ENCODE measurements at places on chromosomes 12 and 14.

- no peak for DNase-seq
These were observed 61.9 kb upstream of the PARP11 start for GRCh38 chr12:3935078-3935477.

DNA sequence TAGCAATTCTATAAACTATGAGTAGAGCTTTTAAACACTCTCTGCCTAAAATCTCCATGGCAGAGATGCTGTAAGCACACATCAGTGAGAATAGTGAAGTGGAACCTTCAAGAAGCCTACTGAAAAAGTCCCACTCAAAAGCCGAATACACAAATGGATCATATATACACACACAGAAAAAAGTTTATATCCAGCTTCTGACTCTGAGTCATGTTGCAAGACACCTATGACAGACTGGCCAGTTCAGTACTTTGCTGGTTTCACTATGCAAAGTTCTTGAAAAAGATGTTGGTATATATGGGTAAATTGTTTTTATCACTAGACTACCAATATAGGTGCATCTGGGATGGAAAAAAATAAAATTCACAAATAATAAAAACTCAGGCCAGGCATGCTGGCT lies 126.1 kb downstream of the KCNK10 start:
- DNase-seq, result no peak

- DNase-seq, result no peak
These were observed 31.9 kb downstream of the FOS start for GRCh38 chr14:75310295-75311111.

DNA sequence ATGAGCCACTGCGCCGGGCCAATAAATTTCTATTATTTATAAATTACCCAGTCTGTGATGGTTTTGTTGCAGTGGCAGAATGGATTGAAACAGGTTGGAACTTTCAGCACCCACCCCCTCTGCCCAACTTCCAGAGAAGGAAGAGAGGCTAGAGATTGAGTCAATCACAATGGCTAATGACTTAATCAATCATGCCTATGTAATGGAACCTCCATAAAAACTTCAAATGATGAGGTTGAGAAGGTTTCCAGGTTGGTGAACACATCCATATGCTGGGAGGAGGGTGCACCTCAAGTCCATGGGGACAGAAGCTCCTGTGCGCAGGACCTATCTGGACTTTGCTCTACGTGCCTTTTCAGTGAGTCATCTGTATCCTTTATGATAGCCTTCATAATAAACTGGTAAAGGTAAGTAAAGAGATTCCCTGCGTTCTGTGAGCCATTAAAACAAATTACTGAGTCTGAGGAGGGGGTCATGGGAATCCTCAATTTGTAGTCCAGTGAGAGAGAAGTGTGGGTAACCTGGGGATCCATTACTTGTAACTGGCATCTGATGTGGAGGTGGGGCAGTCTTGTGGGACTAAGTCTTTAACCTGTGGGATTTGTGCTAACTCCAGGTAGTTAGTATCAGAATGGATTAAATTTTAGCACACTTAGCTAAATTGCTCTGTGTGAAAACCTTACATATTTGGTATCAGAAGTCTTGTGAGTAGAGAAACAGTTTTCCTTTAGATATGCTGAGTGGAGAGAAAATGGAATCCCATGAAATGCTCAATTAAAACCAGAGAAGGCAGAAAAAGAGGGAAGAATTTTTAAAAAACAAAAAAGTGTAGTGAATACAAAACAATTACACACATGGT lies 11.7 kb upstream of the NGDN start:
- no peak for DNase-seq

DNA sequence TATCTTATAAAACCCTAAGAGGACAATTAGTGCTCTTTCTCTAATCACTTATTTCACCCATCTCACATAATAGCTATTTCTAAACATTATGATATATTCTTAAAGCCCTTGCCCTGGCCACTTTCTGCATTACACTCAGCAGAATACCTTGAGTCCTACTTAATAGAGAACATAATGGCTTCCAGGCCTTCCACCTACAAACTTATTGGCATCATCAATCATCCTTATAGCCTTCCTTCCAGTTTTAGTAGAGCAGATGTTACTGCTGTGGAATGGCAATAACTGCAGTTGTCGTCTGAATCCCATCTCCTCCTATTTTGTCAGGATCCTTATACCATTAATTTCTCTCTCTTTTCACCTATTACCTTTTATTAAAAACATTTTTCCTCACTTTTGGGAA lies 1127.4 kb downstream of the LRFN5 start:
- DNase-seq, result no peak

DNA sequence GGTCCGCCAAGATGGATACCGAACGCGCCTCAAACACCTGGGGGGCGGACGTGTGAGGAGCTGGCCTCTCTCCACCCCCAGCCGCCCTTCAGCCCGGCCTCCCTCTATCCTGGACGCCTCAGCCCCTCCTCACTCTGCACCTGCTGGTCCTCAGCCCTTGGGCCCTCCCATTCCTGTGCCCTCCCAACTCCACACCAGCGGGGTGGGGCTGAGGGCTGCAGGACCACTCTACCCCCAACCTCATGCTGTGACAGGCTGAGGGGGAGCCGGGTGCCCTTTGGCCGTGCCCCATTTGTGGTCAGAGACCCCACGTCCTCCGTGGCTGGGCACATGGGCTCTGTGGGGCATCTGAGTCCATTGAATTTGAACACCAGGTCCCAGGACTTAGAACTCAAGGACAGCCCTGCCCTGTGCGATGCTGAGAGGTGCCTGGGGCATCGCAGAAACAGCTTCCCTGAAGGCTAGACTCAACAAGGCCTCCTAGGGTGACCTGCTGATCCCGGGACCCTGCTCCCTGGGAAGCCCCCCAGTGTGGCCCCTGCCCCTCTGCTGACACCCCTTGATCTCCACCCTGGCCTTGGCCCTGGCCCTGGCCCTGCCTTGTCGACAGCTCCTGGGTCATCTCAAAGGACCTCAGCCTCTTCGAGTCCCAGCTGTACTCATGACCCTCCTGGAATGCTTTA lies 82.0 kb upstream of the SFSWAP start:
- no peak for DNase-seq

GRCh38 chr12:122048151-122048550 lies 26.5 kb downstream of the BCL7A start:
- DNase-seq, result no peak

GRCh38 chr14:100416921-100417860 lies 94.1 kb downstream of the SLC25A47 start:
- no peak for DNase-seq

GRCh38 chr12:29333178-29333577 lies 47.8 kb downstream of the ERGIC2 start:
- DNase-seq, result no peak

- no peak for DNase-seq
These were observed 10.7 kb downstream of the LLPH start for GRCh38 chr12:66119870-66120241.

GRCh38 chr12:123026094-123026853 lies 45.8 kb downstream of the ARL6IP4 start:
- no peak for DNase-seq

DNA sequence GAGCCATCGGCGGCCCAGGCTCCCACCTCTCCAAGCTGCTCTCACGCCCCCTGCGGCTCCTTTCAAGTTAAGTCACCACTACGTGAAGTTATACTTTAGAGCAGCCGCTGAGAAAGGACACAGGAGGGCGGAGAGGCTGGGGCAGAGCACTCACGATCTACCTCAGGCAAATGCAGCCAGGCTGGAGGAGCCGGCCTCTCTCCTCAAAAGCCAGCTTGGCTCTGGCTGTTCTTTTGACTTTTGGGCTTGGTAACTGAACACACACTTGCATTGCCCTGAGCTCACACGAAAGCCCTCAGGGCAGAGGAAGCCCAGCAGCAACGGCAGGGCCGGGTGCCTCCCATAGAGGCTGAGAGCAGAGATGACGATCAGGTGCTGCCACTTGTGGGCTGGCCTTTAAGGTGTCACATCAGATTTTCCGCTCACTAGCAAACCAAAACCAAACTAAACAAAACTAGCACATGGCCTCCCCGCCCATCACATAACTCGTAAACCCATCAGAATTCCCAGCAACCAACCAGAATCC lies 75.2 kb downstream of the PITPNM2 start:
- DNase-seq, result peak; percentile 79

DNA sequence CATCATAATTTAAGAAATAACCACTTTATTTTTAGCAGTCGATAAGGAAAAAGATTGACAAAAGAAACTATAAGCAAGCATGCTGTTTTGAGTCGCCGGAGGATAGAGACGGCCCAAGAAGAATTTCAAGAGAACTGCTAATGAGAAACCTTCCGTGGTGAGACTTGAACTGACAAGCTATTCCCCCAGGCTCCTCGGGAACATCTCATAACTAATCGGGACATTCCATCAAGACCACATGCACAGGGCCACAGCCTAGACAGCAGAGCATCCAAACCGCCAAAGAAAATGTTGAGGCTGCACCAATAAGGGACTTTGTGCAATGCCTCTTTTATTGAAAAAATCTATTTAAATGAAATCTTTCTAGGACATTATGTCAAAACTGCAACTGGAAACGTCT lies 51.0 kb downstream of the YEATS4 start:
- DNase-seq, result no peak

GRCh38 chr12:7023114-7023513 lies 4.8 kb upstream of the LPCAT3 start:
- DNase-seq, result no peak

DNA sequence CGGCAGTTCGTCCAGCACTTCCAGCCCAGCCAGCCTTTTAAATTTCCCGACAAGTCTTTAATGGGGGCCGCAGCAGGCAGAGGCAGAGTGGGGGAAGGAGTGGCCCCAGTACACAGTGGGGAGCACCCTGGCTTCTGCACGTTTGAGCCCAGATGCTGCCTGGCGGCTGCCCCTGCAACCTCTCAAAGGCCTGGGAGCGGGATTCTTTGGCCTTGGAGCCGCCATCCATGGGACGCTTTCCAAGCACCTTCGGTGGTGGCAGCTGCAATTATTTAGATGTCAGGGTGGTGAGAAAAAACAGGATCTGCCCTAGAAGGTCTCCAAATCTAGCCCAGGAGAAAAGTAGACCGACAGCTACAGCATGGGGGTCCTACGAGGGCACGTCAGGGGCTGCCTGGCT lies 46.0 kb downstream of the FAM222A start:
- DNase-seq, result no peak

DNA sequence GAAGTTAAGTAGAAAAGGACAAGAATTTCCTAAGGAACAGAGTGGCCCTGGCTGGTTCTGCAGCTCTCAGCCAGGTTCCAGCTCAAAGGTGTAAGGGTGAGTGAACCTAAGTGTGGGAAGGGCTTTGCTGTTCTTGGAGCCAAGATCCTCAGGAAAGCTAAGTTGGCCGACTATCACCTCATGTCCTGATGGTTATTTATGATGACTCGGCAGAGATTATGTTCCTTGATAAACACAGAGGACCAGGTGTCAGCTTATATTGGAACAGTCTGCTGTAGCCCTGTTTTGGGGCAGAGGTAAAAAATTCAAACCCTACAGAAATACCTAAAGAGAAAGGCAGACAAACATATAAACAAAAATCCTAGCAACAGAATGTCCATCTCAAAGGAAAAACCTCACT lies 128.5 kb downstream of the TBX3 start:
- DNase-seq, result no peak

DNA sequence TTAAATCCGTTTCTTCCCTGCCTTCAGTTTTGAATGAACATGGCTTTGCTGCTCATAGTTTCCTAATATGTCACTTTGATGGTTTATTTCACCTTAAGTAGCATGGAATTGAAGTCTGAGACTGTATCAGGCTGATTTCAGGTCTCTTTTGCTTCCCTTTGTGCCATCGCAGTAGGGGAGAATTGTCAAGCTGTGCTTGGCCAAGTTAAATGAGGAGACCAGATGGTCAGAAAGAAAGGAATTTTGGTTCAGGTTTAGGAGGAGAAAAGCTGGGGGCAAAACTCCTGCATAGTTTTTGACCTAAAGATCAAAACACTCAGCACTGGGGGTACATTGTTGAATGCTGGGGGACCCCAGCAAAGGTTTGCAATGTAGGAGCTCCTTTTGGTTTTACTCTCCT lies 398.4 kb downstream of the NUAK1 start:
- no peak for DNase-seq

- DNase-seq, result no peak
These were observed 5.0 kb upstream of the GAPDH start for GRCh38 chr12:6529291-6529737.

- DNase-seq, result no peak
These were observed 452.4 kb downstream of the RAD51B start for GRCh38 chr14:68271913-68272391.

DNA sequence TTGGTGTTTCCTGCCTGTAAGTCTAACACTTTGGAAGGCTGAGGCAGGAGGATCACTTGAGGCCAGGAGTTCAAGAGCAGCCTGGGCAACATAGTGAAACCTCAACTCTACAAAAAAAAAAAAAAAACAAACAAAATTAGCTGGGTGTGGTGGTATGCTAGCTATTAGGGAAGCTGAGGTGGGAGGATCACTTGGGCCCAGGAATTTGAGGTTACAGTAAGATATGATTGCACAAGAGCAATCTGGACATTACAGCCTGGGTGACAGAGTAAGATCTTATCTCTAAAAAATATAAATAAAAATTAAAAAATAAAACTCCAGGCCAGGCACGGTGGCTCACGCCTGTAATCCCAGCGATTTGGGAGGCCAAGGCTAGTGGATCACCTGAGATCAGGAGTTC lies 39.8 kb upstream of the CMKLR1 start:
- DNase-seq, result no peak

- no peak for DNase-seq
These were observed 131.4 kb downstream of the DICER1 start for GRCh38 chr14:95025941-95026340.

DNA sequence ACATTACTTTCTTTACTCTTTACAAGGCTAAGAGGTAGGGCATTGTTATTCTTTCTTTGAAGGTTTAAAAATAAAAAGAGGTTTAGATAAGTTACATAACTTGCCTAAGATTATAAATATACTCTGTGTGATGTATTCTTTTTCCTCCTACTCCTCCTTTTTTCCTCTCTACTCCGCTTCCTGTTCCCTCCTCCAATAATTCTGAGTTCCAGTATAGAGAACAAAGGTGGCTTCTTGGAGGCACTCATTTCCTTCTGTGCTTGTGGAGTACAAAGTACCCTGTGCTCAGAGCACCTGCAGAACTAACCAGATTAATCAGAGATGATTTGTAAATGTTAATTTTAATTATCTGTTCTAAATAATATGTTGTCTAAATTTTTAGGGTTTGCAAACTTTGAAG lies 11.3 kb downstream of the LRRC9 start:
- DNase-seq, result no peak

DNA sequence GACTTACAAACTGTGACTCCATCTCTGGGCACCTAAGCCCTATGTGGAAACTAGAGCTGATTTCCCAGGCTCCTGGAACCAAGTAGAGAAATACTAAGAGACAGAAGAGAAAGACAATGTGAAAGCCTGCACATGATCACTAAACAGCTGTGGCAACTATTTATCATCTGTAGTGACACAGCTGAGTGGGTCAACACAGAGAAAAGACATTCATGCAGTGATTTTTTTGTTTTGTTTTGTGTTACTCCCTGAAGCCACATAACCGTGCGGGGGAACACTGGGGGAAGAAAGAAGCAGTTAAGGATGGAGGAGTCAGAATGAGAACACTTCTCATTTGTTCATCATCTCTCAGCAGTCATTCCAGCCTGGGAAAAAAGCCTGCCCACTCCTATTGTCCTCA lies 1.5 kb downstream of the PRR4 start:
- DNase-seq, result no peak

Data from stimulated activated CD8-positive, alpha-beta memory T cell treated with anti-CD3 and anti-CD28 coated beads, Interleukin-7, amount 100 ng/mL, for 48 hours (primary cell).